Activated CD4-positive, alpha-beta T cell treated with anti-CD3 and anti-CD28 coated beads, Interleukin-2, amount 50 U/mL, for 1 hour (primary cell): ENCODE measurements at places on chromosomes 2 and 18.

DNA sequence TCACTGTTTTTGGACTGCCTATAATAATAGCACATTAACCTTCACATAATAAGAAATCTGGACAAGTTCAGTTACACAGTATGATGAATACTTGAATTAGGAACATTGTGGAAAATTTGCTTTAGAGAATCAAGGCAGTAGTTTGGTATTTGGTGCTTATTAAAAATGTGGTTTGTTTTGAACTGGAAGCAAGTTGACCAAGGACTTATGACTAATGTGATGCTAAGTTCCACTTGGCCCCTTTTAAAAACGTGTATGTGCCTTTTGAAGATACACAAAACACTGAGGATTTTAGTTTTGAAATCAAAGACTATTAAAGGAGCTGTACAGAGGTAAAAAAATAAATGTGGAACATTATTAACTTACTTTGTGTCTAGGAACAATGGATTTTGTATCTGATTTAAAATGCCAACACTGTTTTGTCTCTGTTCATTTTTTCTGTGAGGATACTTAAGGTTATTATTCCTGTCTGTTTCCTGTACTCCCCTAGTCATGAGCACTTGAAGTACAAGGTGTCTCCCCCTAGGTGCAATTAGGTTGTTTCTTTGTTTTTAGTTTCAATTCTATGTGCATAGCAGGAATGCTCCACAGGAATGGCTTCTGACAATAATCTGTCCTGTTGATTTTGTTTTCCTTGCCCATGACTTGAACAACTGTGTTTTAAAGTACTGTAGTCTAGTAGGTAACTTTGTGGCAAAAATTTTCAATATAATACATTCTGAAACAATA lies 49.6 kb upstream of the PTH2R start:
- DNase-seq = no peak

DNA sequence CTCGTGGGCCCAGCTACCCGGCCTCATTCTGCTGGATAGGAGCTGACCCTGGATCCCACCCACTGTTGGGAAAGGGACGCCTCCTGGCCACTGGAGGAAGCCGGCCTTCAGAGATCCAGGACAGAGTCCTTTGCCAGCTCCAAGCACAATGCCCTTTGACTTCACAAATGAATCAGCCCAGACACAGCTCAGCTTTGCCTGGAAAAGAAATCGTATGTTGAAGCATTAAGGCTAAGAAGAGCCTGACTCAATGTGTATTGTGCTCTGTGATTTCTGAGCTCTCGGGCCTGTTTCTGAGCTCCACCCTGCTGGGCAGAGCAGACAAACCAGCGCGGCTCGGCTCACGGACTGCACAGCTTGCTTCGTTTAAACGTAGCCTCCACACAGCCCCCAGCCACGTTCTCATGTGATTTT lies 162.9 kb upstream of the APCDD1 start:
- no peak for DNase-seq

GRCh38 chr2:233938676-233939370 lies 21.6 kb downstream of the TRPM8 start:
- DNase-seq = no peak

GRCh38 chr18:28485918-28486317 lies 309.0 kb upstream of the CDH2 start:
- DNase-seq = no peak

DNA sequence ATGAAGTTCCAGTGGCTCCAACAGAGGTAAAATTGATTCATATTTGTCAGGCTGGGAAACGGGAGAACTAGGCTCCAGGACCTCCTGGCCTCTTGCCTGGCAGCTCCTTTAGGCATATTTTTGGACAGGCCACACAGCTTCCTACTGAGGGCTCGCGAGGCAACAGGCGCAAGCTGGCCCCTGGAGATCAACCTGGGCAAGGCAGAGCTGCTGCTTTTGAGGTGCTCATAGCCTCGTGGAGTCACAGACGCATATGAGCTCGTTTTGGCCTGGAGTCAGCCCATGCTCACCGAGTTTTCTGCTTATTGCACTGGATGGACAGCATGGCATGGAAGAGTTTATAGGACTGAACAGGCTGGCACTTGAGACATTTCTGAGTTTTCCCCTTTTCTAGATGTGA lies 97.7 kb downstream of the CAPN13 start:
- DNase-seq = no peak

GRCh38 chr2:171405546-171405945 lies 28.2 kb downstream of the METTL8 start:
- DNase-seq = no peak

- DNase-seq = no peak
Observed at GRCh38 chr2:226760412-226761194, 39.0 kb downstream of the IRS1 start.
